BJ (cell line): ENCODE measurements at places on chromosomes 1 and 21. TPM values are rescaled to one million over a fixed set of nuclear protein-coding genes. Genes with fewer than 3 reads are reported as not detected.
A peak's percentile ranks its signal among the peaks of the same experiment; 100 is the strongest.

GRCh38 chr1:73842436-73842835 lies 355.5 kb downstream of the LRRIQ3 start:
- DNase-seq: no peak

DNA sequence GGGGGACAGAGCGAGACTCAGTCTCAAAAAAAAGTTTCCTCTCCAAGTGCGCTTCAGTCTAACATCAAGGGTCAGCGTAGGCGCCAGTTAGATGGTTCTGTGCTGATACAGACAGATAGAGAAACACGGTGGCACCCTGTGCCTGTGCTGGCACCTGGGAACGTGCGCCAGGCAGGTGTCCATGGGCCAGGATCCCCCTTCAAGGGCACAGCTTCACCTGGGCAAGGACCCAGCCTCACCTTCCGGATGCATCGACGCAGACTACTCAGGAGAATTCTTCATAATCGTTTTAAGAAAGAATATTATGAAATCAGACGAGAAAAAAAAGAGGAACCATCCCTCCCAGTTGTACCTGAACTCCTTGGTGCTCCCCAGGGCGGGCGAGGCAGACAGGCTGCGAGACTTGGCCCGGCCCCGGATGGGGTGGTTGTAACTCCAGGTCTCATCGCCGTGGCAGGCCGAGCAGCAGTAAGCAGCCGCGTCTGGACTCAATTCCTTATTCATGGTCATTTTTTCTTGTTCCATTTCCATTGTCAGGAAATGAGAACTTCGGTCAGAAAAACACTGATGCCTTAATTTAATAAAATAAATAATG lies 13.3 kb downstream of the NADK start:
- DNase-seq: no peak

DNA sequence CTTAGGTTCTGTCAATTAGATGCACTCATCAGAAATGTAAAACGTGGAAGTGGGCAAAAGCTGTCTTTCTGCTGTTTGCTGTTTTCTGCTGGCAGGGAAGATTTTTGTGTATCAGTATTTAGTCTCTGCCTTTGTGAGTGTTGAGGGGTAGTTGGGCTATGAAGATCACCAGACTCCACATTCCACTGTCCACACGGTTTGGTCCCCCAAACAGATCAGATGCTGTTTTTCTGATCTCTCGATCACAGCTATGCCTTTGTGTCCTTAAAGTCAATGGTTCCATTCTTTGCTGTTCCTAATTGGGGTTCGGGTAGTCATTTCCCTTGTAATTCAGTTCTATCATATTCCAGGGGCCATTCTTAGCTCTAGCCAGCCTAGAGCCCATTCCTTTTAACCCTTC lies 27.0 kb upstream of the NPL start:
- no peak for DNase-seq

Gene SPRR1B
- polyA plus RNA-seq: not detected in 2 replicates

DNA sequence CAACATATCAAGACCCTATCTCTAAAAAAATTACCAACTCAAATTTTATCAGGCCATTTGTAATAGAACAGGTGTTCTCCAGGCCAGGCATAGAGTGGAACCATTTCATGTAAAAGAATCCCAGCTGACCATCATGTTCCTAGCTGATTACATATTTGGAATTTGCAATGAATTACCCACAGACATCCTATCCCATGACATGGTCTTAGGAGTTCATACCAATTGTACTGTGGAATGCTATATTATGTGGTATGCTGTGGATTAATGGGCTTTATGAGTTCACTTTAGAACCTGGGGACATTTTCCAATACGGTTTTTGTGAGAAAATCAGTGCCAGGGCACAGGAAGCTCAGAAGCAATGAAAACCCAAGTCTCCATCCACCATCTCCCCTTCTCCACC lies 110.3 kb downstream of the ZNF281 start:
- DNase-seq: no peak

GRCh38 chr1:145977486-145978470 lies 13.3 kb downstream of the POLR3GL start:
- no peak for DNase-seq

GRCh38 chr1:118147522-118147921 lies 37.5 kb downstream of the SPAG17 start:
- peak; percentile 63 for DNase-seq

- no peak for DNase-seq
Observed at GRCh38 chr1:53971718-53972117, 25.6 kb downstream of the LRRC42 start.

DNA sequence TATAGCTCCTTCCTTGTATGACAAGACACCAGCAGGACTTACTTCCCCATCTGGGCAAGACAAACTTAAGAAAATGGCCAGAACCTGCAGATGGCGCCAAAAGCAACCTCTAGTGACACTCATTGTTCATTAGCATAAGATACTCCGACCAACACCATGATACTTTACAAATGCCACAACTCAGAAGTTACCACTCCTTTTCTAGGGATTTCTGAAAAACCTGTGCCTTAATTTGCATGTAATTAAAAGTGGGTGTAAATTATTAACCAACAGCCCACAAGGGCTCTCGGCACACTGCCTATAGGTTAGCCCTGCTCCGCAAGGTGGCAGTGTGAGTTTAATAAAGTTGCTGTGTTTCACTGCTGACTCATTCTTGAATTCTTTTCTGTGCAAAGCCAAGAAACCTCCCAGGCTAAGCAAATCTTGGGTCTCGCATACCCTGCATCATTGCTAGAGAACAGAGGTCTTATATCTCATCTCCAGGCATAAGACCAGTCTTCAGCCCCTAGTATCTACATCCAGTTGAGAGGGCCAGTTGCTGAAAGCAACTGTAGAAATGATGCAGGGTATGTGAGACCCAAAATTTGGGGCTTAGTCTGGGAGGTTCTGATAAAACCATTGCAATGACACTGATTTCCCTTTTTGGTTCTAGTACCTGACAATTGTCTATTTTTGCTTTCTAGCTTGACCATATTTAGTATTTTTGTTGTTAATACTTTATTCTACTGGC lies 86.4 kb downstream of the FAF1 start:
- DNase-seq: peak; percentile 4

- no peak for DNase-seq
Observed at GRCh38 chr1:112188611-112189010, 199.1 kb upstream of the KCND3 start.

GRCh38 chr21:44709426-44710293 lies 1.7 kb downstream of the TSPEAR start:
- DNase-seq: no peak

GRCh38 chr21:39976800-39977199 lies 109.6 kb downstream of the PCP4 start:
- DNase-seq: no peak

Gene SLC44A5
- polyA plus RNA-seq: 0.07 TPM in 2 replicates

GRCh38 chr1:209652873-209653401 lies 712 bp upstream of the LAMB3 start:
- DNase-seq: no peak

Gene SPRR2F
- not detected in 2 replicates for polyA plus RNA-seq

Gene CRNN
- polyA plus RNA-seq: not detected in 2 replicates

Gene SLC2A5
- 0.16 and 0.31 TPM in 2 replicates for polyA plus RNA-seq

DNA sequence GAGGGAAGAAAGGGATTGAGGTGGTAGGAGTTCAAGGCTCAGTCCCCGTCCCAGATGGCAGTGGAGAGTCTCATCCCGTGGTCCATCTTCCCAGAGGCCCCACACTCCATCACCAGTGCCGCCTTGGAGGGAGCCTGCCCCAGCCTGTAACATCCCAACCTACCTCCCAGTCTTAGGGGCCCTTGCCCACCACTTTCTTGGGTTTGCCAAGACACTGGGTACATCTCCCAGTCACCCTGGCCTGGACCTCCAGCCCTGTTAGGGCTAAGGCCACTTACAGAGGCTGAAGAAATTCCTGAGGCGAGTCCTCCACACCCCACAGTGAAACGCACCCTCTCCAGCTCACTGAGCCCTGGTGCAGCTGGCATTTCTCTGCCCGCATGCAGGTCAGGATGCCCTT lies 3.3 kb downstream of the TMEM200B start:
- DNase-seq: no peak

DNA sequence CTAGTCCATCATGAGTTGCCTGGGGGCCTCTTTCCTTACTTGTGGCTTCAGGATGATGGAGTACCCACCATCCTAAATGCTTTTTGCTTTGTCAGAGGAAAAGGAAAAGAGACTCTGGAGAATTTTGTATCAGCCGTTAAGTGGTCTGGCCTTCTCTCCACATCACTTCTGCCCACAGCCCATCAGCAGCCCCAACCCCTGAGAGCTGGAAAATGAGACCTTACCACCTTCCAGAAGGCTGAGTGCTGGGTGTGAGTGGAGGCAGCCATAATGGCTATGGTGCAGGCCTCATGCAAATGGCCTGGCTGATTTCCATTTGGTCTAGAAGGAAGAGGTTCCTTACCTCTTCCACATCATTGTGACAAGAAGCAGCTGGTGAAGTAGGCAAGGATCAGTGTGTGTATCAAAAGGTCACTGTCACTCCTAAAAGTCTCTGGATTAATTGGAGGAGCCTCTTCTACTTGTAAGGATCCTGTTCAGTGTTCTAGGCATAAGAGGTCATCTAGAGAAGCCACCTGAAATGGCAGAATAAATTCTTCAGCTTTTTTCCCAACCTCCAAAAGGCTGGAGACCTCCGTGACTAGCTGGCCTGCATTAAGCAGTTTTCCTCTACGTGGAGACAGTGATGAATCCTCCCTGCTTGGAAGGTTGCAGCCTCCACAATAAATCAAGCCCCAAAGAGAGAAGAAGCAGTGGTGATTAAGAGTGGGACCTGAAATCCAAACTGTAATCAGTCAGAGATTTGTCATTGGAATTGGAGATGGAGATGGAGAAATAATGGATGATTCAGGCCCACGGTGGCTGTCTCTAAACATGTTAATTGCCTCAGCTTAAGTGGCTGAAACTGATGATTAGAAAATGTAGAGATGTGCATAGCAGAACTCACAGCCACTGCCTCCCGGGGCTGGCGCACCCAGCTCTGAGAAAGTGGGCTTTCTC lies 111.5 kb downstream of the CNIH3 start:
- no peak for DNase-seq
